ENCODE measurements at places on chromosomes 6 and 20. TPM values are rescaled to one million over a fixed set of nuclear protein-coding genes. Genes with fewer than 3 reads are reported as not detected.

NRN1 gene
- 0.18 TPM for total RNA-seq

MATN4 gene
- total RNA-seq, result 0.15 TPM

BPIFB2 gene
- total RNA-seq, result not detected

MEI4 gene
- total RNA-seq, result 0.05 TPM

TPD52L1 gene
- total RNA-seq, result 2.9 TPM

RNF217 gene
- total RNA-seq, result 37.7 TPM

SLC12A5 gene
- total RNA-seq, result 11.8 TPM

SRSF12 gene
- total RNA-seq, result 0.28 TPM

CTCFL gene
- total RNA-seq, result 0.05 TPM

SEL1L2 gene
- not detected for total RNA-seq

ZMYND8 gene
- 50.7 TPM for total RNA-seq

GABRR2 gene
- 0.18 TPM for total RNA-seq

RBBP8NL gene
- total RNA-seq, result not detected

TSPYL1 gene
- 103 TPM for total RNA-seq

Measured in Panc1 (cell line).